ENCODE measurements at places on chromosomes 11 and 22. TPM values are rescaled to one million over a fixed set of nuclear protein-coding genes. Genes with fewer than 3 reads are reported as not detected.

Gene FGF19
- total RNA-seq, result not detected

DNA sequence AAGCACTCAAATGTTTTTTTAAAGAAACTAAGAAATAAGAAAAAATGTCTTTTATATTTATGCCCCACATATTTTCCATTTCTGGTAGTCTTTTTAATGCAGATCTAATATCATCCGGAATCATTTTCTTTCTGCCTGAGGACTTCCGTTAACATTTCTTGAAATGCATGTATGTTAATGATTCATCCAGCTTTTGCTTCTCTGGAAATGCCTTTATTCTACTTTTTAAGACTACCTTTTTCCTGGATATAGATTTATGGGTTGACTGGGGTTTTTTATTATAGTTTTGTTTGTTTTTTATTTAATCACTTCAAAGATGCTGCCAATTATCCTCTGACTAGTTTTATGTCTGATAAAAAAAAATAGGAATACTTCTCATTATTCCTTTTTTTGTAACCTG, 57.1 kb upstream of the LDLRAD3 start:
- no peak for DNase-seq
- H3K27ac ChIP-seq, result no peak overlapping the region
- H3K4me3 ChIP-seq, result no peak overlapping the region
- no peaks in the 10 kb centered on the region for H3K27me3 ChIP-seq

DNA sequence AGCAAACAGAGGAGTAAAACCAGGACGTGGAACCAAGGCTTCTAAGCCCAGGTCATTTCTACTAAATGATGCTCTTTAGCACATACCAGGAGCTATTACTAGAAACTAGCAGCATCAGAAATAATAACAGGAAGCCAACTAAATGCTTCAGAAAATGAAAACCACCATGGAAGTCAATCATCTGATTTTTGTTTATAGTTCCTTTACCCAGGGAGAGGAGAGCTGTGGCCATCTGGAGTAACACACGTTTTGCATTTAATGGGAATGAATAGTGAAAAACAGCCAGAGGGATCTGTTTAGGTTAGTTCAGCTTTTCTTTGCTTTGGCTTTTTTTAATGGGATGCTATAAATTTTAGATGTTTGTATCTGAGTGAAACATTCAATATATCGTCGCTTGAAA, 250.7 kb upstream of the ARHGAP20 start:
- H3K27me3 ChIP-seq, result no peaks in the 10 kb centered on the region
- no peak overlapping the region for H3K4me3 ChIP-seq
- H3K36me3 ChIP-seq, result no peaks in the 10 kb centered on the region
- no peak for DNase-seq
- no peaks in the 10 kb centered on the region for H3K4me1 ChIP-seq

GRCh38 chr11:63913866-63914830, 2.8 kb downstream of the RCOR2 start:
- H3K4me3 ChIP-seq, result no peak overlapping the region
- peaks cover 26% of the 10 kb centered on the region for H3K4me1 ChIP-seq
- H3K27ac ChIP-seq, result no peak overlapping the region
- no peak for DNase-seq

DNA sequence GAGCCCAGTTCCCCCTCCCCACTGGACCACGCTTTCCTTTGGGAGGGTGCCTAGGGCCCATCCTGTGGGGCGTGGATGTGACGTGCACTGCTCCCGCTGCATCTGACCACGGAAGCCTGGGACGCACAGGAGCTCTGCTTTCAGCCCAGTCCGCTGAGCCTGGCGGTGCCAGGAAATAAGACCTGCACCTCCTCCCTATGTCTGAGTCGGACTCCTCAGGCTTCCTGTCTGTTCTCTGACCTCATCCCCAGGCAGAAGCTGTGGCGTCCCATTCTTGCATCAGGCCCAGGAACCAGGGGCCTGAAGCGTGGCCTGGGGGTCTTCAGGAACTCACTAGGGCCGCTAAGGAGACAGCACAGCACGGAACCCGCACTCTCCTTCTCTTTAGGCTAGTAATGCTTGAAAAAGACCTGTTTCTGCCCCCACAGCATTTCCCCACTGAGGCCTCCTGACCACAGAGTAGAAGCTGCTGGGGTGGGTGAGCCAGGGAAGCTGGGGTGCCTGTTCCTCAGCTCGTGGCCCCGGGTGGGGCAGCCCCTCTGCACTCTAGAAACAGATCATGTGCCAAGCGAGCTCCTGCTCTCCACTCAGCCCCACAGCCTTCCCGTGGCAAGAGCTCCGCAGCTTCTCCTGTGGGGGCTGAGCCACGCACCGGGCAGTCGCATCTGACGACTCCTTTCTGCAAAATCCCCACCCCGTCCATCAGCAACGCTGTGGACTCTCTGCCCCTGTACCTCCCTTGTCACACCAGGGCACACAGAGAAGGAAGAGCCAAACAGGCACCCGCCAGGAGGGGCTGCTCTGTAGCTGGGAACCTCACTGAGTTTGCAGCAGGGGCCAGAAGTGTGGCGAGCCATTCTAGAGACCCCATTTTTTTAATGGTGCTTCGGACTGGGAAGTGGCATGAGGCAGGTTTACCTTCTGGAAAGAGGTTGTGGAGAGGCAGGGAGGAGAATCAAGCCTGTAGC, 22.6 kb downstream of the MOV10L1 start:
- DNase-seq, result no peak
- H3K36me3 ChIP-seq, result no peaks in the 10 kb centered on the region
- peaks cover 4% of the 10 kb centered on the region for H3K4me1 ChIP-seq
- no peak overlapping the region for H3K4me3 ChIP-seq

- H3K27me3 ChIP-seq, result no peaks in the 10 kb centered on the region
- H3K4me1 ChIP-seq, result no peaks in the 10 kb centered on the region
- no peaks in the 10 kb centered on the region for H3K36me3 ChIP-seq
- no peak overlapping the region for H3K27ac ChIP-seq
- peak; percentile 9 for DNase-seq
These were observed 156.4 kb upstream of the PITPNB start for GRCh38 chr22:28075358-28075981.

DNA sequence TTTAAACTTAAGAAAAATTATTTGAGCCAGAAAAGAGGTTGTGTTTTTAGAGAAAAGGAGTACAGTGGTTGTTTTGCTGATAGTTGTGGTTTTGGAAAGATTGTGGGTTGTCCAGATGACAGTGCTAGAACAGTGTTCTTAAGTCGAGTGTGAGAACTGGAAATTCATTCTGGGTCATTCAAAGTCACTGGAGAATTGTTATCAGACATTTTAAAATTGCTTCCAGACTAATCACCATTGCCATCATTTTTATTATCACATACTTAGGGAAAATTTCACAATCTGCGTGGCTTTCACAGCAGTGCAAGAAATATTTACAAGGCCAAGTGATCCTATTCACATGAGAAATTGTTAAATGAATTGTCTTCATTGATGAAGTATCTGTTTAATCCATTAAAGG, 242.2 kb upstream of the DDI1 start:
- no peaks in the 10 kb centered on the region for H3K36me3 ChIP-seq
- no peak overlapping the region for H3K27ac ChIP-seq
- no peaks in the 10 kb centered on the region for H3K27me3 ChIP-seq
- no peak overlapping the region for H3K4me3 ChIP-seq

DNA sequence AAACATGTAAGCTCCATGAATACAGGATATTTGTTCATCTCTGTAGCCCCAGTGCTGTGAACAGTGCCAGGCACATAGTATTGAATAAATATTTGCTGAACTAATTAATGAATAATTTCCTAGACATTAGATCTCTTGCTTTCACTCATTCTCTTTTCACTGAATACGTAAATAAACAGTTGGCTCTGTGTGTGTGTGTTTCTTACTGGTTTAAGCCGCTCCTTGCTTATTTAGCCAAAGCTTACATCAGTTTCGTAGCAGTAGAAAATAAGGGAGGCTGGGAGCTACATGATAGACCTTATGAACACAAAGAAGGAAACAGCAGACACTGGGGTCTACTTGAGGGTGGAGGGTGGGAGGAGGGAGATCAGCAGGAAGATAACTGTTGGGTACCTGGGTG, 17.2 kb downstream of the KREMEN1 start:
- H3K27ac ChIP-seq, result no peak overlapping the region
- peaks cover 25% of the 10 kb centered on the region for H3K4me1 ChIP-seq
- H3K27me3 ChIP-seq, result no peaks in the 10 kb centered on the region
- no peak overlapping the region for H3K4me3 ChIP-seq

DNA sequence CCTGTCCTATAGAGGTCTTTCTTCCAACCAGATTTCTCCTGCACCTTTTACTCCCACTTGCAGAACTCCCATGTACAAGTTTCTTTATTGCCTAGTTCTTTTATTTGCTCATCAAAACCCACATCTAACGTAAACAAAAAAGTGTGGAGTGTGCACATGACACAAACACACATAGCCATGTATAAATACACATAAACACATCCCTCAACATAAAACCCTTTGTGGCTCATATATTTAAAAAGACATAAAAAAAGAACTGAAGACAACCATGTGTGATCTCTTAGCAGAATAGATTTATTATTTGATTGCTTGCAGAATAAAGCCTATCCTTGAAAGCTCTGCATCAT, 1.7 kb downstream of the HBG2 start:
- no peaks in the 10 kb centered on the region for H3K36me3 ChIP-seq
- H3K4me3 ChIP-seq, result no peak overlapping the region
- no peaks in the 10 kb centered on the region for H3K27me3 ChIP-seq
- H3K27ac ChIP-seq, result no peak overlapping the region
- H3K4me1 ChIP-seq, result no peaks in the 10 kb centered on the region

- H3K4me1 ChIP-seq, result peaks cover 5% of the 10 kb centered on the region
- no peak for DNase-seq
- no peak overlapping the region for H3K27ac ChIP-seq
- no peak overlapping the region for H3K4me3 ChIP-seq
- H3K36me3 ChIP-seq, result no peaks in the 10 kb centered on the region
- no peaks in the 10 kb centered on the region for H3K27me3 ChIP-seq
These were observed 64.3 kb upstream of the CHRM4 start for GRCh38 chr11:46455834-46456233.
